ENCODE measurements at places on chromosomes 11 and 22.
A peak's percentile ranks its signal among the peaks of the same experiment; 100 is the strongest.

GRCh38 chr11:94671553-94672366 lies 96.4 kb upstream of the AMOTL1 start:
- DNase-seq = no peak

GRCh38 chr11:118151431-118151830 lies 1.2 kb downstream of the SCN4B start:
- no peak for DNase-seq

GRCh38 chr22:30422481-30423300 lies 2.9 kb upstream of the MTFP1 start:
- peak; percentile 65 for DNase-seq

- DNase-seq = no peak
Measured at GRCh38 chr11:119374632-119375336, 6.7 kb downstream of the USP2 start.

- DNase-seq = no peak
Measured at GRCh38 chr11:93517041-93517440, 26.1 kb downstream of the SMCO4 start.

DNA sequence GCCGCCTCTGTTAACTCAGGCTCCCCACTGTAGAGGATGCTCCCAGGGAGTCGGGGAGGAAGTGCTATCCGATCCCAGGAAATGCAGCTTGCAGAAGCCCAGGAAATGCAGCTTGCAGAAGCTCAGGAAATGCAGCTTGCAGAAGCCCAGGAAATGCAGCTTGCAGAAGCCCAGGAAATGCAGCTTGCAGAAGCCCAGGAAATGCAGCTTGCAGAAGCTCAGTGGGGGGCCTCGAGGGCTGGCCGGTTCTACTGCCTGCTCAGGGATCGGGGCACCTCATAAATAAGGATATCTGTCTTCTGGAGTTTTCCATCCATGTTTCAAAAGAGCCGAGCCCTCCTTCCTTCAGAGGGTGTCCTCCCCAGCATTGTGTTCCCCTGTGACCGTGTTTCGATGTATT lies 25.1 kb upstream of the SMIM38 start:
- no peak for DNase-seq

GRCh38 chr11:84541731-84542340 lies 1085.3 kb downstream of the DLG2 start:
- no peak for DNase-seq

DNA sequence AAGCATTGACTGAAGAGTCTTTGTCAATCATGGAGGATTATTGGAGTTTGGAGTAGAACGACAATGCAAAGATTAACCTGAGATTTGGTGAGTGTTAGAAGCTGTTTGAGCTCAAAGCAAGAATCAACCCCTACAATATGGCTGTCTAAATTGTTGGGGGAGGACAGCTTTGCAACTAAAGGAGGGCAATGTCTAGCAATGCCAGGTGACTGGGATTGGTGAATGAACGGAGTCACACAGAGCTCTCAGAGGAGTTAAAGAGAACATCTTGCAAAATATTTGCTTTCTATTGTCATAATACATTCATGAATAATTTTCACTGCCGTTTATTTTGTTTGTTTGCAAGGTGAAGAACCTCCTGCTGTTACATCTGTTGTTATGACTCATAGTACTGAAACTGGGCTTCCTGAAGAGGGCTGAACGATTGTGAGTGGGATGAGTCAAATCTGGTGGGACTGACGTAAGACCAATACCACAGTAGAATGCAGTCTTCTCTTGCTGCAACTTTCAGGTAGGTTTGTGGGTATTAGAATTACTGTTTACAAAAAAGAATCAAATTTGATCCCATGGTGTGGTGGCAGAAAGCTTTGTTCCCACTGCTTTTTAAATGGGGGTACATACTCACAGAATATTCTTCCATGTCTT lies 281.9 kb downstream of the CADM1 start:
- no peak for DNase-seq

GRCh38 chr11:36452236-36452940 lies 57.7 kb downstream of the TRAF6 start:
- DNase-seq = no peak

GRCh38 chr11:123196060-123196714 lies 1.1 kb upstream of the CLMP start:
- DNase-seq = no peak

- DNase-seq = no peak
Measured at GRCh38 chr11:57735619-57736298, 5.5 kb upstream of the SELENOH start.

DNA sequence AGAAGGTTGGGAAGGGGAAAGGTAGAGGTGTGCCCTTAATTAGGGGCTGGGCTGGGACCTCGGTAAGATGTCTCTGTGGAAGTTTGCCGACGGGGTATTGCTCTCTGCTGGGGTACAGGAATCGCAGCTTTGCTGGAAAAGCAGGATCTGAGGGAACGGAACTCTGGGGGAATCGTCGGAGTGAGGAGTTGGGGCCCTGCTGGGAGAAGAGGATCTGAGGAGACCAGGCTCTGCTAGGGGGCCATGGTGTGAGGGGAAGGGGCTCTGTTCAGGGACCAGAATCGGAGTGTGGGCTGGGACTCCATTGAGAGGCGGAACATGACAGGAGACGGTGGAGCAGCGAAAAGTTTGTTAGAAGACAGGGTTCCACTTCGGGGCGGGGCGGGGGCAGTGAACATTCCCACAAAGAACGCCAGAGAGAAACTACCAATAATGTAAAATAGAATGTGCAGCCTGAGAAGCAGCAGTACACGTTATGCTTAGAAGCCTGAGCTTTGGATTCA lies 456 bp downstream of the AAMDC start:
- DNase-seq = no peak

DNA sequence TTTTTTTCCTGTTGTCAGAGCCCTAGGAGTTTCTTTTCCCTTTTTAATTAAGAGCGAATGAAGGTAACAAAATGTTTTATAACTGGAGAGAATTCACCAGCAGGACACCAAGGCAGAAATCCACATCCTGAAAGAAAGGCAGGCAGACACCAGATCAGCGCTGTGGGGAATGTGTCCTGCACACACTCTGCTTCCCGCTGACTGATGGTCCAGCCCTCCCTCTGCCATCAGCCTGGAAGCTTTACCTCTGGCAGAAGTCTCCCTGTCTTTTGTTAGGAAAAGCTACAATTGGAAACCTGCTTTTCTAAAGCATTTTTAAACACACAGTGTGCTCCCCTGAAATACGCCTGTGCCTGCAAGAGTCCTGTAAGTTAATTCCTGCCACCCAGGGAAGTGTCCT lies 638.5 kb downstream of the NTM start:
- no peak for DNase-seq

- no peak for DNase-seq
Measured at GRCh38 chr11:28366549-28367346, 258.6 kb downstream of the METTL15 start.

DNA sequence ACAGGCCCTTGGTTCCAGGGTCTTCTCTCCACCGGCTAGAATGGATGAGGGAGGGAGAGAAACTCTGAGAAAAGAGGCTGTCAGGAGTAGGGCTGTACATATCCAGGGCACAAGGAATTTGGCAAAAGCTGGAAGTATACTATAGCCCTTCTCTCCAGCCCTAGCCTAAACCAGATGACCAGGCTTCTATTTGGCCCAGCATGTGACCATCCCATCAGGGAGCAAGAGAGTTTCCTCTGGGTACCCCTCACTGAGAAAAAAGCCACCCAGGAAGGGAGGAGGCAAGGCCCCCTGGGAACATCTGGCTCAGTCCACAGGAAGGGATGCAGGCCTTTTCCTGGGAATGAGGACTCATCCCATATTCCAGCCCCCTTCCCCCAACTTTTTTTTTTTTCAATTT lies 8.3 kb downstream of the CD44 start:
- DNase-seq = no peak

DNA sequence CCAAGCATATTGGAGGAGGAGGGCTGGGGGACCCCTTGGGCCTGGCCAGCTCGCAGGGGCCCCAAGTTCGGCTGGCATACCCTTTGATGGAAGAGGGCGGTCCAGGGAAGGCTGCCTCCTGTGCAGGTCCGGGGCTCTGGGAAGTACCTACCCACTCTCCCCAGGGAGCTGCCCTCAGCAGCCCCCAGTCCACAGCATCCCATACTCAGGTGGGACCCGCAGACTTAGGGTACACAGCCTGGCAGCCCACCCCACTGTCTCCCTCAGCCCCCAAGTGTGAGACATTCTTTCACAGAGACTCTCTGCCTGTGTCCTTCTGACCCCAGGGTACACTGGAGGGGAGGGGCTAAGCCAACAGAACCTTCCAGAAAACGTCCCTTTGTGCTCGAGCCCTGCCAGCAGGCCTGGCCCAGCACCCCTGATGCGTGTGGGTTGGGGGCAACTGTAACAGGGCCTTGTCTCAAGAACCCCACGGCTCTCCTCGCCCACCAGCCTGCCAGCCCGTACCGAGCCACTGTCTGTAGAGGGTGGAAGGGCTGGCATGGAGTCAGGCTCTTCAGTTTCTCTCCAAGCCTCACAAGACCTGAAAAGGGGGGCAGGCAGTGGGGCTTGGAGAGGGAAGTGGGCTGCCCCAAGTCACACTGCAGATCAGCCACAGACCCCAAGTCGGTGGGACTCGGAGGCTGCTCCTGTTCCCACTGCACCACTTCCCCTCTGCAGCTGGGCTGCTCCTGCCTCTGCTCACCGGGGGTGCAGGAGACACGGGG lies 7.0 kb upstream of the TNFRSF13C start:
- DNase-seq = no peak

- no peak for DNase-seq
Measured at GRCh38 chr11:69841859-69842698, 22.9 kb upstream of the FGF3 start.

- DNase-seq = no peak
Measured at GRCh38 chr22:27800250-27801201, 1.0 kb downstream of the MN1 start.

GRCh38 chr11:75072582-75072981 lies 24.1 kb downstream of the OR2AT4 start:
- DNase-seq = no peak

DNA sequence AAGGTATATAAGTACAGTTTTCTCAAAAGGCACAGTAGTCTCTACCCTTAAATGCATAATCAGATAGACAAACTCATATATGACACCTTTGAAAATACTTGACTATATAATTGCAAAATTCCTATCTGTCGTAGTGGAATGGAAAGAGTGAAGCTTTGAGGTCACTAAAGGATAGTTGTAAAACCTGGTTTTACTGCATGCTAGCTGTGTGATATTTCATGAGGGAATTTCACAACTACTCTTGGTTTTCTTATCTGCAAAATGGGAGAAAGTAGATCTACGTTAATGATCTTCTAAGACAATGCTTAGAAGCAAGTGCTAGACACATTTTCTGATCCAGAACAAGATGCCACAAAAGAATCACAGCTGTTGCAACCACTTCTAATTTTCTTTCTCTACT lies 332.2 kb downstream of the AASDHPPT start:
- no peak for DNase-seq

DNA sequence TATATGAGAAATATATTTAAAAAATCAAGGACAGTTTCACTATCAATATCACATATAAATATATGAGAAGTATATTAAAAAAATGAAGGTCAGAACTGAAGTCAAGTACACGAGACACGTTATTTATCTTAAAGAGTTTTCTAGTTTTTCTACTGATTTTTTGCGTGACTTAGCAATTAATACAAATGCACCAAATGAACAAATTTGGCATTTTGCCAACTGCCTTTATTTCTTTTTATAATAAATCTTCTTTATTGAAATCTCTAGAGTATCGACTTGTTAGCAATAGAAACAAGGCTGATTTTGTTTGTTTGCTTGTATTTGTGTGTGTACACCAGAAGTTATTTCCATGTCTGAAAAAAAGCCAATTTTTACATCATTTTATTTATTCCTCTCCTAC lies 1684.7 kb upstream of the RAG2 start:
- DNase-seq = no peak

DNA sequence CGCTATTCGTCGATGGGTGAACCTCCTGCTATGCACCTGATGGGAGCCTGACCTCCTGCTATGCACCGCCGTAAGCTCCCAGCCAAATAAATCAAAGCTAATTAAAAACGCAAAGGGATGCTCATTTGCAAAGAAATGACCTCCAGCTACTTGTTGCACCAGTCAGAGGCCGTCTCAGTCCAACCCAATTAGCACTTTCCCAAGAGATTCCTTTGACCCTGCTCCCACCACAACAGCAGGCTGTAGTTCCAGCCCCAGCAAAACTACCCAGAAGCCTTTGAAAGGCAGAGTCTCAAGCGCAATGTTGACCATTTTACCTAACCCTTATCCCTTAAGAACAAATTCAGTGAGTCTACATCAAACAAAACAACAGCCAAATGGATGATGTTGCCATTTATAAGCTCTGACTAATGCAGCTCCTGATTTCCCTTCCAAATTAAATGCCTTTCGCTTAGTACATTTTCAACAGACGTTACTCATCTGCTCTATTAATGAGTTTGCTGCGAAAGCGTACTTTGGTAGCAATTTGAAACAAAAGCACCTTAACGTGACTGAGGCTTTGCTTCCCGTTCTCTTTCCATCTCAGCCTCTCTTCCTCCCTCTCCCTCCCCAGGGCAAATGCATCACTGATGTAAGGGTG lies 17.2 kb upstream of the BSX start:
- no peak for DNase-seq

DNA sequence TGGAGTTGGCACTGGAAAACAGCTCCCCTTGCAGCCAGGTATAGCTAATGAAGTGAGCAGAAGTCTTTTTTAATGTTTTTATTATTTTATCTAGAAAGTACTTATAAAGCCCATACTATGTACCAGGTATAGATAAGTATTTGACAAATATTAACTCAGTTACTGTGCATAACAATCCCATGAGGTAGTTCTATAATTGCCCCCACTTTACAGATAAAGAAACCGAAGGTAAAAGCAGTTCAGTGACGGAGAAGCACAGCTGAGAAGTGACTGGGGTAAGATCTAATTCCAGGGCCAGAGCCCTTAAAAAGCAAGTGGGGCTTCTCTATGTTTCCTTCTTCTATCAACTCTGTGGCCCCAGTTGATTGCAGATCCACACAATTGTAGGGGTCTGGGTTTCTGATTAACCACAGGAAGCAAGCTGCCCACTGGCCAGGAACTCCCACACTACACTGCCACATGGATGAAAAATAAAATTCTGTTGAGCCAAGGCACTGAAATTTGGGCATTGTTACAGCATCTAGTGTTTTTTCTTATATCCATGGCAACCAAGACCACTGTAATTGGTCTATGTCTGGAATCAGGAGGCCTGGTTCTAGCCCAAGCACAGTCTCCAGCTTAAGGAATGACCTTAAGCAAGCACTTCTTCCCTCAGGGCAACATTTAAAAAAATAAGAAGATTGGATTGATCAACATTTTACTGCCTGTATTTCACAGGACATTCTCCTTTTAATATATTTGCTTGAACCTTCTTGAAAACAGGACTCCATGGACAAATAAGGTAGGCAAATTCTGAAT lies 55.3 kb upstream of the TEAD1 start:
- DNase-seq = no peak

Measured in T1000 (cell line).